ENCODE measurements at places on chromosomes 5 and 9.

GRCh38 chr5:150490296-150490669, 17.6 kb upstream of the NDST1 start:
- DNase-seq: no peak

DNA sequence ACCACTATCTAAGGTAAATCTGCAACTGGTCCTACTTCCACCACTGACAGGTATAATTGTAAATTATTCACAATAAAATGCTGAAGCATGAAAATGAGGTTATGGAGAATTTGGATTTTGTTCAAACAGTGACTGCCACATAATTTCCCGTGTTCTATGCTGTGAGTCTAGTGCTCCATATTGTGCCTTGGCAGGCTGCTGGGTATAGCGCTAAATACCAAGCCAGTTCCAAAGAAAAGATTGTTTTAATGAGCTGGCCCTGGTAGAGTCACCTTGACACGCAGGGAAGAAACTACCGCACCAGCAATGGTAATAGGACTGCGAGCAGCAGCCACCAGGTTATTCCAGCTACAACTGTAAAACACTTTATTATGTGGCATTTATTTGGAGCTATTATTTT, 30.4 kb downstream of the PSMB7 start:
- no peak for DNase-seq

- no peak for DNase-seq
Measured at GRCh38 chr5:170078931-170079330, 26.8 kb upstream of the FOXI1 start.

GRCh38 chr5:83277154-83277553, 194.4 kb upstream of the VCAN start:
- no peak for DNase-seq

- DNase-seq: no peak
Measured at GRCh38 chr5:174589011-174589410, 135.4 kb upstream of the MSX2 start.

Data from amniotic stem cell (primary cell).